ENCODE measurements at places on chromosomes 3 and 15. TPM values are rescaled to one million over a fixed set of nuclear protein-coding genes. Genes with fewer than 3 reads are reported as not detected.

Gene LINGO1
- total RNA-seq = 0.16 TPM

Gene FETUB
- total RNA-seq = not detected

Gene NRG4
- not detected for total RNA-seq

DNA sequence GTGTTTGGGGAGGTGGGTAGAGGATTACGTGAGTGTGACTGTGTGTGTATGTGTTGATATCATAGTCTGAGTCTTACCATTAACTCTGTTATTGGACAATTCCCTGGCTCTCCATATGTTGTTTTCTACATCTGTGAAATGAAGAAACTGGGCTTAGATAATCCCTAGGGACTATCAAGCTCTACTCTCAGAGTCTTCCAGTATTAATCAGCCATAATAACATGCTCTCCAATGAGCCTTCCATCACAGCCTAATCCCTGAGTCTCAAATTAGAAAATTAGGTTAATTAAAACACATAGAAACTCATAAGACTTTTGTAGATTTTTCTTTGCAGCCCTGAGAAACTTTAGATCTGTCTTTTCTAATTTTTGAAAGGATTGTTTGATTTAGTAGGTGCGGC is 404.2 kb upstream of the RARB start:
- no peak for DNase-seq

- no peak for DNase-seq
Observed at GRCh38 chr3:71430941-71431552, 152.5 kb downstream of the FOXP1 start.

GRCh38 chr15:63888146-63888545 is 54.4 kb upstream of the HERC1 start:
- DNase-seq = no peak

GRCh38 chr15:72912996-72913395 is 129.4 kb upstream of the ADPGK start:
- no peak for DNase-seq

Gene PARP15
- total RNA-seq = 2.0 TPM

Gene ZNF662
- 7.4 TPM for total RNA-seq

GRCh38 chr15:78730955-78731354 is 80.3 kb downstream of the ADAMTS7 start:
- DNase-seq = no peak

DNA sequence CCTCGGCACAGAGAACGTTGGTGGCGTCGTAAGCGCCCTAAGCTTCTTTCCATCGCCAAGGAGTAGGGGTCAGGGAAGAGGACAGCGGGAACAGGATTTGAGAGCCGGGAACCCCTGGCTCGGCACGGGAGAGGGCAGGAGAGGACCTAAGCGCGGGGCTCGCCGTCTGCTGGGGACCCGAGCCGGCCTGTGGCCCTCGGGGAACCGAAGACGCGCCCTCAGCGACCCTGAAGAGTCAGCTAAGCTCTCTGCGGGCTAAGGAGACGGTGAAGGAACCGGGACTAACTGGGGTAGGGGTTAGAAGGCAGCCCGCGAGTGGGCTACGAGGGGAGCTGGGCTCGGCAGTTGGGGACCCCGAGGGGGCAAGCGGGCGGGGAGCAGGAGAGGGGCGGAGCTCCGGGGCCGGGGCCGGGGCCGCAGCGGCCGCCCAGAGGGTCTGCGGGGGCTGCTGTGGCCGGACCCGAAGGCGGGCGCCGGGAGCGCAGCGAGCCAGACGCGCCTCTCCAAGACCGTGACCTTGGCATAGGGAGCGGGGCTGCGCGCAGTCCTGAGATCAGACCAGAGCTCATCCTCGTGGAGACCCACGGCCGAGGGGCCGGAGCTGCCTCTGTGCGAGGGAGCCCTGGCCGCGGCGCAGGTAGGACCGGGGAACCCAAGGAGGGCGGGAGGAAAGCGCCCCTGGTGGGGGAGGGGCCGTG is 574 bp downstream of the CASR start:
- no peak for DNase-seq

GRCh38 chr3:76025561-76025960 is 240.2 kb upstream of the ZNF717 start:
- no peak for DNase-seq

Gene C2CD4A
- 0.27 TPM for total RNA-seq

Gene MCTP2
- 2.1 TPM for total RNA-seq

DNA sequence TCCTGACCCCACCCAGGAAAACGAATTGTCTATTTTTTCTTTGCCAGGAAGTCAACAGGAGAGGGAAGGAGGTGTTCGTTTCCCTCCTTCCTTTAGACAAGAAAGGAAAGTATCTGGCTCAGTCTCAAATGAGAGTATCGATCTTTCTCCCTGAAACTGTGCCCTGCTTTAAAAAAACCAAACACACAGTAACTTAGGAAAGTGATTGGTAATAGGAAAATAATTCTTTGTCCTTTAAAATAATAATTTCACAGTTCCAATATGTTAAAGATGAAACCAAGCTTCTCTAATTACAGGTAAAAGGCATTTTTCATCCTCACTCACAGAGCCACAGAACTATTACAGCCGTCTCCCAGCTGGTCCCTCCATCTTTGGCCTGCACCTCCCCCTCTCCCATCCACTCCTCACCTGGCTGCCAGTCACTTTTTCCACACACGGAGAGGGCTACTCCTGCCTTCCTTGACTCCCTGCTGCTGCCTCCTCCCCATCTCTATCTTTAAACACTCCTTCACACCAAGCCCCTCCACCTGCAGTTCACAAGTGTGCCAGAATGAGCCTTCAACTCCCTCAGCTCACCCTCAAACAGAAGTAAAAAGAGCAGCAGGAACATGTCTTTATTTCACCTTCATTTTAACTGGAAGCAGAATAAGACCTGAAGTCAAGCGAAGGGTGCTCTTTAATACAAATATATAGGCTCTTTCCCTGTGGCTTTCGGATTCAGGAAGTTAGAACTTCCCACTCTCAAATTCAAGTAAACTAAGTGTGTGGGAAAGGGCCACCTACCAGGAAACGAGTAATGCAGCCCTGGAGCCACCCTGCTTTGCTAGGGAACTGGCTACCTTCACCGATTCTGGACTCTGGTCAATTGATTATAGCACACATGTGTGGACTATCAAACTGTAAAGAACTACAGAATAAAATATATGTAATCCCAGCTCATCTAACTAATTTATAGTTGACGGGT is 116.4 kb downstream of the SENP2 start:
- no peak for DNase-seq

DNA sequence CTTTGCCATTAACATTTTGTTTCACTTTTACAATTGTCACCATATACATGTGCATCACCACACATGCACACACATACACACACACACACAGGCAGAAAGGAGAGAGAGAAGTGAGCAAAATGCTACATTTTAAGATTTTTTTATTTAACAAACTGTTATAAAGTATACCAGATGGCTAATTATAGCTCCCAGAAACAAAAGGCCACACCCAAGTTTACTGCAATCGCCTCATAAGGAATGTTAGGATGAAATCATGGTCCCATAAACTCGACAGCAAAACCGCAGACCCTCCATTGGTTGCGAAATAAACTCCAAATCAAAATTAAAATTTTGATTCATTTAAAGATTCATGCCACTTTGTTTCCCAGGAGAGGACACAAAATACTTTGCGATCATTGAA is 16.1 kb upstream of the C15orf61 start:
- no peak for DNase-seq

Gene STRC
- 0.71 TPM for total RNA-seq

Gene SH3GL3
- 0.54 TPM for total RNA-seq

- no peak for DNase-seq
Observed at GRCh38 chr3:195856410-195857084, 44.8 kb upstream of the MUC4 start.

DNA sequence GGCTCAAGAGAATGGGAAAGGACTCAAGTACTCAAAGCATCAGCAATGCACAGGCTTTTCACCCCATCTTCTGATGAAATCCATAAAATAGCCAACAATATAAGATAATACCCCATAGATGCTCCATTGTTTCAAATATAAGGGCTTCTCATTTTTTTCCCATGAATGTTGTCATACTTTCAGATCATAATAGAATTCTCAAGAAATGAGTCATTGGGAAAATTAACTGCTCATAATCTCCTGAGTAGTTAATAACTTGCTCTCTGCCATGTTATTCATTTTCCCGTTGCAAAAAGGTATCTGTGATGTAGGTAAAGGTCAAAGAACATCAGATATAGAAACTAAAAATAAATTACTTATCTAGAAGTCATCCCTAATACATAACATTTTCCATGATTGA is 121.9 kb downstream of the NSUN3 start:
- no peak for DNase-seq

GRCh38 chr3:158683230-158683962 is 10.9 kb upstream of the LXN start:
- DNase-seq = no peak

DNA sequence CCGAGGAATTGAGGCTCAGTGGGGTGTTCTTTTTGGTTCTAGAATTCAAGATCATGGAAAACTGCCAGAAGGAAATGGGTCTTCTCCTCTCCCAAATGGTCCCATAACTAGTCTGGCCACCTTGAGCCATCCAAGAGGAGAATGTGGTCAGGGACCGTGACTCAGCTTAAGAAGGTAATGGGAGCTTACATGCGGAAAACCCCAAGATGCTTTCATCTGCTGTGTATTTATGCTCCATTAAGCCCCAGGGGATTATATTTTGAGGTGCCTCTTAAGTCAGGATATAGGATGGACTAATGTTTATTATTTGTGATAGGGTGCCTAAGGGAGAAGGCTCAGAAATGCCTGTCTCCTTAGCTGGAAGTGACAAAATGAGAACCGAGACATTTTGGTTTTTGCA is 39.2 kb upstream of the DLG1 start:
- DNase-seq = no peak

DNA sequence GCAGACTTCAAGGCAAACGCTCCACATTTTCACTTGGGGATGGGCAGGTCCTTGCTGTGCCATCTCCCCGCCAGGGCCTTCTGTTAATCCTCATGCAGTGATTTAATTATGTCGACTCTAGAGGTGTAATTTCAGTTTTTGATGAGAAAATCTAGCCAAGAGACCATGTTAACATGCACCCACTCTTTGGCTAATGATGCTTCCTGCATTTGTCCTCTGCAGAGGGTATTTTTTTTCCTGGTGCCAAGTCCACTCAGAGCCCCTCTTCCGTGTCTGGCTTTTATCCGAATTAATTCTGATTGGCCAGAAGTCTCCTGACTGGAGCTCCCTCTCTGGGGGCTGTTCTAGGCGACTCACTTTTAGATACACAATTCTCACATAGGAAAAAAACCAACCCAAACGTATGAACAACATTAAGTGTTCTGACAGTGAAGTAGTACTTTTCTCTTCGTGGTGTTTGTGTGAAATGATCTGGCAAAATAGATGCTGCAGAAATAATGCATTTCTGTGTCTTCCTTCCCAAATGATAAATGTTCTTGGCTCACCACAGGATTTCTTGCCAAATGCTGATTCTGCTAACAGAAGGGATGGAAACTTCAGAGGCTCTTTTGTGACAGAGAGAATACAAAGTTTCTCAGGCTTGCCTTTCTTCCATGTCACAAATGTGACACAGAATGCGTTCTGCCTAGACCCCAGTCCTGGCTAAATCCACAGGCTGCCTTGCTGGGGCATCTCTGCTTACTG is 190.0 kb downstream of the CACNA2D3 start:
- no peak for DNase-seq

Gene IRAK2
- 1.1 TPM for total RNA-seq

Gene KNG1
- not detected for total RNA-seq

DNA sequence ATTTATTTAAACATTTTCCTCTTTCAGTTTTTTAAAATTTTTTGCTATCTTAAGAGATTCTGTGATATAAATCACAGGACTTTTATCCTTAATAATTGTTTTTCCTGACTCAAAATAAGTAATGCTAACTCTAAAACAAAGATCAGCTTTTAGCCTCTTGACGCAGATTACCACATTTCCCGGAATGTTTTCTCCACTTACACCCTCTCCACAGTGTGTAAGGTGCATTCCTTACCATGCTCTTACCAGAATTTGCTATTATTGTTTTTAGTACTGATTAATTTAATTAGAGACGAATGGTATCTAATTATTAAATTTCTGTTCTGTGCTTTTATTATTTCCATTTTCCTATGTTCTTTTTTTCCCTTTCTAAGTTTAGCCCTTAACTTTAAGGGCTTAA is 34.8 kb downstream of the GUCA1C start:
- no peak for DNase-seq

DNA sequence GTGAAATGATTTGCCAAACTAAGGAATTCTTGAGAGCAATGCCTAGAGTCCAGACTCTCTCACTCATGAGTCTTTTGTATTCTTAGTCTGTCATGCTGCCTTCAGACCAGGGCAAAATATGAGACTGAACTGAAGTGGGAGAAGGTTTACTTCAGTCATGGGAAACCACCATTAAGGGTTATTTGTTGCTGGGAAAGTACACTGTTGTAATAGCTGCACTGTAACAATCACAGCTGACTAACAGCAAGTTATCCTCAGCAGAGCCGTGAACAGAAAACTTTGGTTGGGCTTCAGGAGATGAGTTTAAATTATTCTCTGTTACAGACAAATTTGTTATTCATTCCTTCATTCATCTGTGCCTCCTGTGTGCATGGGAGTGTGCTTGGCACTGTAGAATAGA is 258.5 kb downstream of the ROBO2 start:
- DNase-seq = no peak

DNA sequence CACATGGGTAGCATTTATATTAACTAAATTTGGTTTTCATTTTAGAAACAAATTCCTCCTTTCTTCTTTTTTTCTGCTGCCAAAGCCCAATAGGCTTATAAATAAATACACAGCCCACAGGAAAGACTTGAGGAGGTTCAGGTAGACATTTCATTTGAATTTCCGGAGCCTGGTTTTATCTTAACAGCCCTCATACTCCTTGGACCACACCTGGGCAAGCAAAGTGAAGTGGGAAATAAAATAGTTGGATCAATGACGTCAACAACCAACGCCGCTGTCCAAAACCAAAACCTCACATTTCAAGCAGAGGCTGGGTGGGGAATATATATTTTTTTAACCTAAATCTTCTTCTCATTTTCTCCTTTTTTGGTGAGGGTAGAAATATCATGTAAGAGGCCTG is 53.2 kb downstream of the RFTN1 start:
- DNase-seq = no peak

- DNase-seq = no peak
Observed at GRCh38 chr3:18649666-18650363, 224.7 kb upstream of the SATB1 start.

Gene CRABP1
- total RNA-seq = 8.2 TPM

Measured in sigmoid colon (tissue), 7 donors.